ENCODE measurements at places on chromosomes 7 and 10.

- DNase-seq: no peak
Observed at GRCh38 chr10:80542053-80542452, 4.4 kb downstream of the SH2D4B start.

GRCh38 chr10:3873728-3874461 is 88.9 kb upstream of the KLF6 start:
- DNase-seq: no peak

- DNase-seq: no peak
Observed at GRCh38 chr7:18540396-18540795, 44.8 kb downstream of the HDAC9 start.

DNA sequence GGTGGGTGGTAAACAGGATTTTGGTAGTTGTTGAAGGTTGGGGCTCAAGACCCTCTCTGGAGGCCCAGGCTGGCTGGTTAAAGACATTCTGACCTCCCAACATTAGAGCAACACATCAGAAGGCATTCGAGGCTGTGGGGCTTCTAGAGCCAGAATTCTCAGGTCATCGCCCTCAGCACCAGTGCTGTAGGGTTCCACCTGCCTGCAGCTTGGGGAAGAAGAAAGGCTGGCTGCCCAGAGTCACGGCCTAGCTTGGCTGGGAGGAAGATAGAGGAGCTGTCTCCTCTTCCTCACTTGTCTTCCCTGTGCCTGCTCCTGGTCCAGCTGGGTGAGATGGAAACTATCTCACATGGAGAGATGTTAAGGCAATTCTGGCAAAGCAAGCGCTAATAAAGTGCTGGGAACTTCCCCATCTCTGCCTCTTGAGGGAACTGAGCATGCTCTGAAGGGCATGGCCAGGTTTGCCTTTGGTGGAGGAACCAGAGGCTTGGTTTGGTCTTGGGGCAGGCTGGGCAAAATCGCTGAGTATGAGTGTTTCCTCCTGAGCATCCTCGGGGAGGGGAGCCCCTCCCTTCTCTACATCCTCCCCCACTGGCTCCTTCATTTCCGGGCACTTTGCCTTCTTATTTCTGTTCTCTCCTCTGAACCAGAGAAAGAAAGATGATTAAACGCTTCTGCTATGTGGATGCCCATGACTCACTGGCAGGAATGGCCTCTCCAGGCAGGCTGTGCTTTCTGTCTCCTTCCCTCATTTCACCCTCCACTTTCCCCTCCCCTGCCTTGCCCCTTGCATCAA is 509.0 kb upstream of the PODXL start:
- no peak for DNase-seq

GRCh38 chr10:29186221-29186620 is 102.6 kb upstream of the LYZL1 start:
- DNase-seq: no peak

DNA sequence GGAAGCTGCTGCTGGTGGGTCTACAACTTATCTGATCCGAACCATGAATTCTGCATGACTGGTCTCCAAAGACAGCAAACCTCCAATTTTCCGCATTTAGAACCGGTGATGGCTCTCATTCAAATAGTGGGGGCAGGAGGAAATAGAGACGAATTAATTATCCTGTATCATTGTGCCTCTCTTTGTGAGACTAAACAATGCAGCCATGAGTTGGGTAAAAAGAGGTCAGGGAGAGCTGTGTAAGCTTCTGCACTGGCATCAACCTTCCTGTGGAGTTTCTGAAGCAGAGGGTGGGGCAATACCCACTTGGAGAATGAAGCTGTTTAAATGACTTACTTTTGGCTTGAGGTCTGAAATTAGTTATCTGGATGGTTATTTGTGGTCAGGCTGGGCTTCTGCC is 266.4 kb downstream of the SORCS3 start:
- no peak for DNase-seq

DNA sequence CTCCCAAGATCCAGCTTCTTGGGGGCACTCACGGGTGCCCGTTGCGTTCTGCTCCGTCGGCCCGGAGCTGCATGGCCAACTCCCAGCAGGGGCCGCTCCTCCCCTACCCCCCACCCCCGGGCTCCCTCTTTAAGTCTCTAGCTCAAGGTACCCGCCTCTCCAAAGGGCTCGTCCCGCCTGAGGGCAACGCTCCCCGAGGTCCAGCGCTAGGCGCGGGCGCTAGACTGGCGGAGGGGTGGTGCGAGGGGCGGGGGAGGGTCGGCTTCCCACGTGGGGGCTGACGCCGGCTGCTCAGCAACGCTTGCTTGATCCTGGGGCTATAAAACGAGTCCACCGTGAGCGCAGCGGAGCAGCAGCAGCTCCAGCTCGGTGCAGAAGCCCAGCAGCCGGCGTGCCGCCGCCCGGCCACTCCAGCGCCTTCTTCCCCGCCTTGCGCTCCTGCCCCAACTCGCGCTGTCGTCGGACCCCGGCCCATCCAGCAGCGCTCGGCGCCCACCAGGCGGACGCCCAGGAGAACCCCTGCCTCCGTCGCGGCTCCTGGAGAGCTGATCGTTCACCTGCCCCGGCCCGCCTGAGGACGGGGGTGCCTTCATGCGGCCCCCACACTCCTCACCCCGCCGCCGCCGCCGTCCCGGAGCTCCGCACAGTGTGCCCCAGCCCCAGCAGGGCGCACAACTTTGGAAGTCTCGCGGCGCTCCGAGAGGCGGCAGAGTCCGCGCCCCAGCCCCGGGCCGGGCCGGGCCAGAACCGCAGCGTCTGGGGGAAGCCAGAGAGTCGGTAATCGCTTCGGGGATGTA is at the start of gene ADRA2A:
Gene ADRA2A, plus strand, starts transcription at position 348 of the 797 bp plus-strand sequence. CDS start 968 bp downstream, outside the sequence.
- DNase-seq: no peak

DNA sequence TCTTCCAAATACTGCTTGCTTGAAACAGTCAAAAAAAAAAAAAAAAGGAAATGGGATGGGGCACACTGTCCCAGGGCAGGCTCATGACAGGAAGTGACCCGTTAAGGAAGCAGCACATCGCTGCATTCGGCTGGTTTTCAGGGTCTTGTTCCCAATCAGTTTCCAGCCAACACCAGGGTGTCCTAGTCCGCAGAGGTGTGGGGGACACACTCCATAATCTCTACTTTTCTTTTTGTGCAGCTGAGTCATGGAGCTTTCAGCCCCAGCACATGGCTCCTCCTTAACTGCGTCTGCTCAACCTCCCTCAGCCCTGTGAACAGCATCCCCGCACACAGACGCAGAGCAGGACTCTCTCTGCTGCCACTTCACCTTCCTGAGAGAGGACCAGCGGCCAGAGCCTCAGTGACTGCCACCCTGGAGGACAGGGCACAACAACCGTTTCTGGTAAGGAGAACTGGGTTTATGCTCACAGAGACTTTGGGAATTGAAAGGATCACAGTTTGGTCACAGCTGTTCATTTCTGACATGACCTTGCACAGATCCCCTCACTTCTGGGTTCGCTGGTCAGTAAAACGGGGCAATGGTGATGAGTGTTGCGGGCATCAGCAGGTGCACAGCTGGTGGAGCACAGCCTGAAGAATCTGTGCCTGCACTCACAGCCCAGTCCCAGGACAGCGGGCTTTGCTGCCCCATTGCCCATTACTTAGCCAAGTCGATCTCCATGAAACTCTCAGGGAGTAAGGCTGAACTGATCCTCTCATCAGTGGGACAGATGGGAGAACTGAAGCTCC is at the start of gene GIMAP5:
Gene GIMAP5, plus strand, starts transcription at position 154 of the 791 bp plus-strand sequence. CDS start 3,467 bp downstream, outside the sequence.
- DNase-seq: no peak

GRCh38 chr10:26477501-26477900 is 39.4 kb downstream of the APBB1IP start:
- DNase-seq: no peak

GRCh38 chr7:155483245-155483644 is 25.3 kb downstream of the EN2 start:
- no peak for DNase-seq

- DNase-seq: no peak
Observed at GRCh38 chr10:11208908-11209829, 191.5 kb downstream of the CELF2 start.

GRCh38 chr10:87983716-87984115 is 120.3 kb downstream of the PTEN start:
- no peak for DNase-seq

DNA sequence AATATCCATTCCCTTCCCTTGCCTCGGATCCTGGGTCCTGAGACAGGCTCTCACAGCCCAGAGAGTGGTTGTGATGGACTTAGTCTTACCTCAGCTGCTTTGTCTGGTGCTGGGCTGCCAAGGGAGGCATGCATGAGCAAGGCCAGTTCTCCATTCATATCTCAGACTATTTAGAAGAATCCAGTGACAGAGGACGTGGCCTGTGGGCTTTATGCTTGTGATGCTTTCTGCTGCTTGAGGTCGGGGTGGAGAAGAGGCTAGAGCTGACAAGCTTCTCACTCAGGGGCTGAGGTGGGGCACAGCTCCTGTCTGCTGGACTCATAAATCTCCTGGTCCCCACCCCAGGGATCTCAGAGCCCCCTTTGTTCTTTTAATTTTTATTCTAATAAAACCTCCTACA is 66.8 kb downstream of the DNAJC12 start:
- DNase-seq: no peak

GRCh38 chr10:77285529-77286182 is 352.0 kb downstream of the KCNMA1 start:
- no peak for DNase-seq

- DNase-seq: no peak
Observed at GRCh38 chr7:135733603-135734342, 5.8 kb upstream of the SLC13A4 start.

GRCh38 chr10:50561816-50562215 is 61.9 kb downstream of the SGMS1 start:
- no peak for DNase-seq

GRCh38 chr10:29166713-29167112 is 122.2 kb upstream of the LYZL1 start:
- DNase-seq: no peak

DNA sequence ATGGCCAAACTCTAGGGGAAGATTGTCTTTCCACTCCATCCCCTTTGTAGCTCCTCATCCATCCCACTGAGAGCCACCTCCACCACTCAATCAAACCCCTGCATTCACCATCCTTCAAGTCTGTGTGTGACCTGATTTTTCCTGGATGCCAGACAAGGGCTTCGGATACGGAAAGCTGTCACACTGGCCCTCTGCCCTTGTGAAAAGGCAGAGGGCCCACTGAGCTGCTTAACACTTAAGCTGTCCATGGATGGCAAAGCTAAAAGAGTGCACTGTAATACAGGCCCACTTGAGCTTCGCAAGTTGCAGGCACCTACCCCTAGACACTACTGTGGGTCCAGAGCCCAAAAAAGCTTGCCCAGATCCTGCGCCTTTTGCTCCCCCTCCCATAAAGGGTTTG is 237.2 kb downstream of the MAGI2 start:
- no peak for DNase-seq

DNA sequence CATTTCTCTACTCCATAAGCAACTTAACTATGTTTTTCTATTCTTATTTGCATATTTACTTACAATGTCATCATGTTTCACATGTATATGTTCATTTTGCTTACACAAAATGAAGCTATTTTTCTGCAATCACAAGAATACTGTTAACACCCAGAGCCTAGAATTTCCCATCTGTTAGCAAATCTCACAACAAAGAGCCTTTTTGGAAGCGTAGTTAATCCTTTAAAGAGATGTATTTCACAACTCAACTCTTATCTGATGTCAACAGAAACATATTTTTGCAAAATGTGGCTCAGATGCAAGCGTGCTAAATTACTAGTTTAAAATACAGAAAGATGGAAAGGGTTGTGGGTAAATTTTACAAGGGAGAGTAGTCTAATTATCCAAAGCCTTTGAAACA is 110.6 kb upstream of the COL1A2 start:
- no peak for DNase-seq

DNA sequence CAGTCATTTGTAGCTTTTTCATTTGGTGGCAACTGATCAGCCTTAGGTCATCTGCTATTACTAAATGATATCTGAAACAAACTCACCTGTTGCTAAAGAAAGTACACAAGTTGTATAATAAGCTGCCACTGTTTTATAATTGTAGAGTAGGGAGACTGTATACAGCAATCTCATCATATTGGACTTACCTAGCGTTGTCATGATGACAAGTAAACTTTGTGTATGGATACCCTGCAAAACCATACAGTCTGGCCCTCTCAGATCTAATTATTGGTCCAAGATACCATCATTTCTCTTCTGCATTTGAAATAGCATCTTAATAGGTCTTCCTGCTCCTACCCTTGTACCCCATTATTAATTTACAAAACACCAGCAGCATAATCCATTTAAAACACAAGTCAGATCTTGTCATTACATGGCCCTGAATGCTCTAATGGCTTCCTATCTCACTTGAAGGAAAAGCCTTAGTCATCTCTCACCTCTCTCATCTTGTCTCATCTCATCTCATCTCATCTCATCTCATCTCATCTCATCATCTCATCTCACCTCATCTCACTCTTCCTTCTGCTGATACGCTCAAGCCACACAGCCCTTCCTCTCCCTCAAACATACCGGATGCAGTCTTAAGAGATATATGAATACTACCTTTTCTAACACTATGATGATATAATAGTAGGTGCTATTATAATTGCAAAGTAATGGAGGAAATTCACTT is 540.6 kb downstream of the MDFIC start:
- no peak for DNase-seq

DNA sequence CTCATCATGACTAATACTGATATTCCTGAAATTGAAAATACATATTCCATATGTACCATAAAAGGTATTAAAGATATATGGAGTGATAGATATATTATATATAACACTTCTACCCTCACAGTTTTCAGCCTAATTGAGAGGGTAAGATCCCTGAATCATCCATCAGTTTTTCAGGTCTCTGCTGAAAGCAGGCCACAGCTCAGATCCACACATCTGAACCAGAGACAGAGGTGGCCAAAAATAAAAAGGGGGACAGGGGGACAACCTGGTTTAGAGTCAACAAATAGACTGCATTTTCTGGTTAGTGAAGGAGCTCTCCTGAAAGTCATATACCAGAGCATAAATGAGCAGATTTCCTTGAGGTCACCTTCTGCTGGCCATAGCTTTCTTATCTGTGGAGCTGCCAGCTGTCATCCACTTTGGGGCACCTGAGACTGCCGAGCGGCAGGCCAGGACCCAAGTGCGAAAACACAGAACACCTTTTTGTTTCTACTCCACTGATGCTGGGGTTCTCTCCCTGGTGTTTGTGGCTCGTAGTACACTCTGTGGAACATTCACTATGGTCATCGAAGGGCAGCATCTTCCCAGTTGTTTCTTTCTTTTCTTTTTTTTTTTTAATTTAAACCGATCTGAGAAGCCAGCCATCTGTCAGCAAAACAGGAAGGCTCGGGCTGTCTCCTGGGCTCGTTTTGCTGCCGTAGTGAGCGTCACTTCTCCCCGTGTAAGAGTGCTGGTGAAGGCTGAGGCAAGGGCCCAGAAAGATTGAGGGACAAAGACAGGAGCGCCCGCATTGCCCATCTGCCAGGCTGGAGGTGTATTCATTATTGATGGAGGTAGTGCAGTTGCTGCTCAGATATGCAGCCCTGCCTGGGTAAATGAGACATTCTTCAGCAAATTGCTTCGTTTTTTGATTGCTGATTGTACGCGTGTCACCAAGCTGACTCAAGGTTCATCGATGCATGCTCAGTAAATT is 13.5 kb downstream of the IKZF1 start:
- no peak for DNase-seq

DNA sequence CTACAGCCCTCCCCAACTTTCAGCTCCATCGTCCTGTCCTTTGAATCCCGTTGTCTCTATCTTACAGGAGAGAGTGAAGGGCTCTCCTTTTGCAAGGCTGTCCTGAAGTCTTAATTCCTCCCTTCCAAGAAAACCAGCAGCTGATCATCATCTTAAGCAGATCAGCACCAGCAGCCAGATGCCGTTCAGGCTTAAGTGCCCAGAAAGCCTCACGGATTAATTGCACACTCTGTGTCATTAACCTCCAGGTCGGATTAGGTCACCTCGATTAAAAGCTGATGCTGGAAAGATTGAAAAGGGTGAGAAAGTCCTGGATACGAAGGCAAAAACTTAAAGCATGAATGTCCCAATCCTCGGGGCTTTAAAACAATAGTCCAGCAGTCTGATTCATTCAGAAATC is 24.8 kb upstream of the ADARB2 start:
- DNase-seq: no peak

- DNase-seq: no peak
Observed at GRCh38 chr10:105148921-105149320, 507.8 kb downstream of the SORCS3 start.
